ENCODE measurements at places on chromosomes 2 and 18.

- no peak for DNase-seq
Observed at GRCh38 chr18:56127322-56128099, 510.9 kb downstream of the TXNL1 start.

DNA sequence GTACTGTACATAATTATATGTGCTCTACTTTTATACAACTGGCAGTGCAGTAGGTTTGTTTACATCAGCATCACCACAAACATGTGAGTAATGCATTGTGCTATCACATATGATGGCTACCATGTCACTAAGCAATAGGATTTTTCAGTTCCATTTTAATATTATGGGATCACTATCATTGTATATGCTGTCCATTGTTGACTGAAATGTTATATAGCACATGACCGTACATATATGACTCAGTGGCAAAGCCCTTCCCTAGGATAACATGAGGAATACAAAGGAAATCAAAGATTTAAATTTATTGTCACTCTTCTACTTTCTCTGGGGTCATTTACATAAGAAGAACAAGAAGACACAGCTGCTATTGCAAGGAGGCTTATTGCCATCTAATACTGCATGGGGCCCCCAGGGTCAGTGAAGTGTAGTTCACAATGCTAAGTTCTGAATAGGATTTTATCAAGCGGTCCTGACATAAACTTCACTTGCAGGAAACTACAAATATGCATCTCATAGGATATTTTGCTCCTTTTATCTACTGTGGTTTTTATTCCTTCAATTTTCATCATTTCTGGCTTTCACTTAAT is 21.8 kb downstream of the PDE1A start:
- no peak for DNase-seq

DNA sequence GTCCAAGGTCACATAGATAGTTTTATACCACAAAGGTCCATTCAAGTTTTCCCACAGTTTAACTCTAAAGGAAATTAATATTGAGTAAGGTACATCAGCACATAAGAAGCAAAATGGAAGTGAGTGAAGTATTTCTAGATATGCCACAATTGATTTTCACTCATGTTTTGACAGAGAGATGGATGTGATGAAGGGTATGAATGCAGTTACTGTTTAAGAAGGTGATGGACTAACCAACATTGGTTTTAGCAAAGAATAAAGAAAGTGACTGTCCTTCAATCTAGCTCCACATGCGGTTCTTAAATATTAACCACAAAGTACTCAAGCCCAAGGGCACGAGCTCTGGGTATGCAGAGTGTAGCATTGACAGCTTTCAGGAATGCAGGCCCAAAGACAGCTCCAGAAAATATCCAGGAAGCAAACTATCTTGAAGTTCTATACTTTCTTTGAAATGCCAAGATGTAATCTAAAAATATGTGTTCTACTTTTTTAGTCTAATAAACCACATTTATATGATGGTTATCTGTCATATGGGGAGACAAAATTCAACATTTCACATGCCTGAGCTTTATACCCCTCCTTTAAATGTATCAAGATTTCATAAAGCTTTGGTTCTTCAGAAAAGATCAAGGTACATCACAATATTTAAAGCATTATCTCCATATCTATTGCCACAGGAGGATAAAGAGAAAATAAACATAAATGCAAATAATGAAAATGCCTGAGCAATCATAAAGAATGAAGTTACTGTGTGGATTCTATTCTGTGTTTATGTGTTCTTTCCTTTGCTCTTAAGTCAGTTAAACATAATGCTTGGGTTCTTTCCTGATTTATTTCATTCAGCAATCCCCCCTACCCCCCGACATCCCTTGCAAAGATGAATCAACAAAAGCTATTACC is 6.7 kb upstream of the SCN1A start:
- no peak for DNase-seq

- no peak for DNase-seq
Observed at GRCh38 chr2:236366397-236366796, 102.2 kb upstream of the ASB18 start.

GRCh38 chr2:100013892-100014677 is 128.3 kb downstream of the AFF3 start:
- peak; percentile 97 for DNase-seq

DNA sequence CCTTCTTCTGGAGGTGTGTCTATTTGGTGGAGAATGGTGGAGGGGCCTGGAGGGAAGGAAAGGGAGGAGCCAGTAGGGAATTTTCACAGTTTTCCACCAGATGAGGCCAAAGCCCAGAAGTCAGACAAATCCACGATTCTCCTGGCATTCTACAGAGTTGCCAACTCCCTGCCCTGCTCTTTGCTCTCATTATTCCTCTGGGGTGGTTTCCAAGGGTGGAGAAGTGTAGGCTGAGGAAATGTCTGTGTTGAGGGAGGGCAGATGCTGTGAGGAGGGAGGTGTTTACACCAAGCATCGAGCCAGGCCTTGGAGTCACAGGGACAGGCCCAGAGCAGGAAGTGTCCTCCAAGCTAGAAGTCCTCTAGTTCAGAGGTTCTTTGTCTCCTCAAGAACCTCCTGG is 124.1 kb upstream of the LGALSL start:
- peak; percentile 27 for DNase-seq

DNA sequence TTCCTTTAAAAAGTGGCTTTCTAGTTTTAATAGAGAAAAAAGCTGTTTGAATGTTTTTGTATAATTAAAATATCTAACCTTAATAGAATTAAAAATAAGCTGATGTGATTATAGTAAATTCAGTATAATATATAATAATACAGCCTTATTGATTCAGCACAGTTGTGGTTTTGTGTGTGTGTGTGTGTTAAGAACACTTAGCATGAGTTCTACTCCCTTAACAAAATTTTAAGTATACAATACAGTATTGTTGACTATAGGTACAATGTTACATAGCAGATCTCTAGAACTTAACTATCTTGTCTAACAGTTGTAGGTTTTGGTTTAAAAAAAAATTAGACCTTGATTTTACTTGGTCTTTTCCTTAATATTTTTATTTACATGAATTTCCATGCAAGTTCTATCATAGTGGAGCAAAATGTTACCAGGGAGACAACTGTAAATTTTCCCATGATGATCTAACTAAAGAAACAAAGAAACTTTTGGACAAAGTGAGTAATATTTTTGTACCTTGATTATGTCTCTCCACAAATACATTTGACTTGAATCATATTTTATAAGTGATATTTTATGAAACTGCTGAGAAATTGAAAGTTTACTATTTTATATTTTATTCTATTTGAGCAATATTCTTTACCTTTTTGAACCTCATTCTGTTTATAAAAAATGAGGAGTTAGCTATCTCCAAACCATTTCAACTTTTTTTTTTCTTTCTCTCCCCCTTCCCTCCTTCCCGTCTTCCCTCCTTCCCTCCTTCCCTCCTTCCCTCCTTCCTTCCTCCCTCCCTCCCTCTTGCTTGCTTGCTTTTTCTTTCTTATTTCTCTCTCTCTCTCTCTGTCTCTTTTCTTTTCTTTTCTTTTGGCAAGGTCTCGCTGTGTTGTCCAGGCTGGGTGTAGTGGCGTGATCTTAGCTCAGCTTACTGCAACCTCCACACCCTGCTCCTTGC is 46.3 kb downstream of the ZC3H6 start:
- peak; percentile 23 for DNase-seq

DNA sequence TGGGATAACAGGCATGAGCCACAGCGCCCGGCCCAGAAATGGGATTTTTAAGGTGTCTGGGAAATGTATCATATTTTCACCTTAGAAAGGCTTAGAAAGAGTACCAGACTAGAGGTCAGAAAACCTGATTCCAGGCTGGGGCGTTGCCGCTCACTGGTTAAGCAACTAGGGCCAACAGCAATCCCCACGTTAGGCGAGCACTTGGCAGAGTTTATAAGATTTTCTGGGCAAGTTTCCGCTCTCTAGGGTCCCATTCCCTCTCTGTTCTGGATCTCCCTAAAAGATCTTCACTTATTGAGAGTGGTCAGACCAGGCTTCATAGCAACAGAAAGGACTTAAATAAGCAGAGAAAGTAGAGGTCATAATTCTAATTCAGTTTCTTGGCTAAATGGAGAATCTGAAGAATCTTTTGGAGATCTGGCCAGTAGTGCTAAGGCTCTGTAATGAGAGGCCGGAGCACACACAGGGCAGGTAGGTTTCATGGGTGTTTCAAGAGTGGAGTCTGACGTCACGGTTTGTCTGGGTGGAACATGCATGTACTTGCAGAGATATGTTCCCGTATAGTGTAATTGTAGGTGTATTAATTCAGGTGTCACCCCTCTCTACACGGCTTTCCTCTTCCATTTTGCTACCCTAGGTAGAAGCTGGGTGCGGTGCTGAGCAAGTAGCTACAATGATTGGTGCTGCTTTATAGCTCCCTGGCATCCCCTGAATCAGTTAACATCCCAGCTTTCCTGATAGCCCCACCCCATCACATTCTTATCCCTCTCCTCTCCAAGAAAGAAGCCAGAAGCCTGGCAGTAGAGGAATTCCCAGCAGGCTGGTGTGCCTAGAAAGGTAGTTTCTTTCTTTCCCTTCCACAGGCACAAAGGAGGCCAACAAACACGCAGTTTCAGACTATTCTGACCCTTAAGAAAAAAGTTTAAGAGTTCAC is 4.4 kb upstream of the SMAD7 start:
- DNase-seq: no peak

GRCh38 chr18:55886886-55887285 is 298.9 kb upstream of the TCF4 start:
- no peak for DNase-seq

Data from fibroblast of skin of right quadriceps (primary cell).